AG04450 (cell line): ENCODE measurements at places on chromosomes 11 and 22.

DNA sequence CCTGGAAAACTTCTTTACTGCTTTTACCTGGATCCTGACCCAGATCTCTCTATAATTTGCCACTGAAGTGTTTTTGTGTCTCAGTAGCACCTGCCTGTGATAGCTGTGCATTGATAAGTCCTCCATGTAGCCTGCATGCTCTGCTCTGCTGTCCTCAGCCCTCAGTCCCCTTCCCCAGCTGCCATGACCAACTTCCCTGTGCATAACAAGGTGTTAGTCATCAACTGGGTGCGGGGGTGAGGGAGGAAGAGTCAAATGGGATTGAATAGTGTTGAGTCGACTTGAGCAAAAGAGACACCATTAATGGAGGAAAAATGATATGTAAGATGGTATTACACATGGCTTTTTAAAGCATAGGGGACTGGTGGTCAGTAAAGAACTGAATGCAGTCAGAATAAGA, 92.2 kb upstream of the PLET1 start:
- no peak for DNase-seq

- DNase-seq: no peak
Measured at GRCh38 chr11:121291896-121292494, 576 bp upstream of the SC5D start.

DNA sequence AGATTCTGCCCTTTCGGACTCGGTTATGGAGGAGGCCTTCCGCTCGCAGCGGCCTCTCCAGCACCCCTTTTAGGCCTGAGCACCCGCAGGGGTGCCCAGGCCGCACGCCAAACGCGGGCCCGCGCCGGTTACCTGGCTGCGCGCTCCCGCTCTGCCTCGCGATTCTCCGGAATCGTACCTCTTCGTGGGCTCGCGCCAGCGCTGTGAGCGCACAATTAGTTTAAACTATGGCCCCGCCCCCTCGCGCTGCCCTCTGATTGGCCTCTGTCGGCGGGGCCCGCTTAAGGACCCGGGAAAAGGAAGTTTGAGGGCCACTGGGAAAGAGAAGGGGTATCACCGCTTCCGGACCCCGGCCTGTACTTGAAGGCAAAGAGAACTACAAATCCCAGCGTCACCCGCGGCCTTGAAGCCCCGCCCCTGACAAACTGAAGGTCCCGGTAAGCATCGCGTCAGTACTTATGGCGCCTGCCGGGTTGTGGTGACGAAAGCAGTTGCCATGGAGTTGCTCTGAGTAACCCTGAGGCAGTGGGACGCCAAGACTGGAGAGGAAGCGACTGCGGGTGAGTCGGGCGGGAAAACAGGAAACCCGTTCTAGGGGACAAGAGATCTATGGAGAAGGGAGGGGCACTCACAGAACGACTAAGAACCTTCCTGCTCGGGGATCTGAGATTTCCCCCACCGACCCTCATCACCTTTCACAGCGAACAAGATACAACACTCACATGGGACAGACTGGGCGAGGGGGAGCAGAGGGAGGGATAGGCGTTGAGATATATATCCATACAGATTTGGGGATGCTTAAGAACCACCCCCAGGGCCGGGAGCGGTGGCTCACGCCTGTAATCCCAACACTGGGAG, at the start of the genes LRRC51 and NUMA1:
LRRC51 (plus strand) TSS at position 525 of the 858 bp plus-strand sequence. CDS start 8,234 bp downstream, outside the sequence.
NUMA1 (minus strand) TSS at position 217 of the 858 bp plus-strand sequence. CDS start 44,599 bp downstream, outside the sequence.
- DNase-seq: peak; percentile 100

GRCh38 chr11:126969865-126970479, 30.6 kb downstream of the KIRREL3 start:
- no peak for DNase-seq

- no peak for DNase-seq
Measured at GRCh38 chr11:114044042-114044871, 15.3 kb upstream of the ZBTB16 start.

GRCh38 chr11:29328961-29329441, 687.8 kb downstream of the KCNA4 start:
- peak; percentile 70 for DNase-seq

DNA sequence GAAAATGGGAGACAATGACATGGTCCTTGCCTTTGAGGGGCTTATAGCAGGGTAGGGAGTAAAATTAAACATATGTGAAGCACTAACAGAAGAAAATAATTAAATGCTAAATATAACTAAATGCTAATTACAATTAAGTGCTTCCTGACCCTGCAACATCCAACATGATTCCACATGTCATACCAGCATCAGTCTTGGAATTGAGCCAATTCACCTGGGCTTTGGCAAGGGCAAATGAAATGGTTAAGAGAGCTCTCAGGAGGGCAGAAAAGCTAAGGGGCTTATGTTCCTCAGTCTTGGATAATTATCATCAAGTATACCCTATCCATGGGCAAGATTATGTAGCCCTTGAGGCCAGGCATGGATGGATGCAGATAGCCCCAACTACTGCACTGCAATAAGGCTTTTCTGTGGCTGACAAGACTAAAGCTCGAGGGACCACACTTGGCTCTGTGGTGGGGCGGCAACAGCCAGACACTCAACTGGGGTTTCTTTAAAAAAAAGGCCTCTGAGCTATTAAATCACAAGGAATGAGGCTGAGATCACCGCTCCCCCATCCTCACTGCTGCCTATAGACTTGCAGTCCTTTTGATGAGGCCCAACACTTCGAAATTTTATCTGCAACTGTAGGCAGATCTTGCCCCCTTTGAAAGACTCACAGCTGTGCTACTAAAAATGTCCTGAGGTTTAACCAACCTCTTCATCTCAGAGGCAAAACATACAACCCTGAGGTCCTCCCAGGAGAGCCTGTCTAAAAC, 39.0 kb downstream of the IL18BP start:
- no peak for DNase-seq

GRCh38 chr11:114080219-114080618, 20.7 kb downstream of the ZBTB16 start:
- DNase-seq: no peak

DNA sequence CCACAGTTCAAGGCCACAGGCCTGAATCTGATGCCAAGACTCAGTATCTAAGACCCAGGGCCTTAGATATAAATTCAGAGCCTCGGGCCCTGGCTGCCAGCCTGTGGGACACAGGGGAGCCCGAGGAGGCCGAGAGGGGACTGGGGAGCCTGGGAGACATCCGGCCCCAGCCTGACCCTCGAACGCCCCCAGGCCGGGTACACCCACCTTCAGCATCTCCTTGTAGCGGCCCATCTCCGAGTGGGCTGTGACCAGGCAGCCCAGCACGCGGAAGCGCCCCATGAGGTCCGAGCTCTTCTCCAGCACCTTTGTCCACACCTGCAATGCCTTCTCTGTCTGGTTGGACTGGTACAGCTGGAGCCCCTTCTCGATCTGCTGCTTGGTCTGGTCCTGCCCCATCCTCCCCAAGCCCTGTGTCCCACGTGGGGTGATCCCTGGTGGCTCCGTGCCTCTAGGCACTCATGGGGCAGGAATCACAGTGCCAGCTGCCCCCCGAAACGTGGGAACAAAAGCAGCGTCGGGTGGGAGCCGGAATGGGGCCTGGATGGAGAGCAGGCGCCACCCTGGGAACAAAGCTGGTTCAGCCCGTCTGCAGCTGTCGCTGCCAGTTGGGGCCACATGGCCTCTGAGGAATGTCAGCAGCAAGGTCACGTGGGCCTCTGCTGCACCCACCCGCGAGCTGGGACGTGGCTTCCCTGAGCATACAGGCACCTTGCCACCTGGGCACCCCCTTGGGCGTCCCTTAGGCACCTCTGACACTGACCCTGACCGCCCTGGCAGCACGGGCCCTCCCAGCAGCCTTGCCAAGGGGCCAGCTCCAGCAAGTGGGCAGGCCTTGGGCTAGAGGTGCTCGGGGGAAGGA, at the start of gene RAPSN:
RAPSN (minus strand) TSS at position 571 of the 862 bp plus-strand sequence; CDS start at position 399, 172 bp downstream.
- DNase-seq: no peak

DNA sequence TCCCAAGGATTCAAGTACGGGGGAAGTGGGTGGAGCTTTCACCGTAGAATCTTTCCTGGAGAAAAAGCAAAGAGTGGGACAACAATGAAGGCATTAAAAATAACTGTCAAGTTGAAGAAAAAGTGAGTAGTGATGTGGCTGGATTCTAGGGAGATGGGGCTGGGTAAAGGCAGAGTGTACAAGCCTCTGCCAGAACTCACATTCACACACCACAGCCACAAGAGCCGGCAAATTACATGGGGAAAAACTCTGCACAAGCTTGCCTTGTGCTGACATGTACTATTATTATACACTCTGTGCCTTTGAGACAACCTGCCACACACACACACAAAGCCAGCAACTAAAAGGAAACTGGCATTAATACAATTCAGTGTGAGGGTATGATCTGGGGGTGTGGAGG, 182.6 kb downstream of the LARGE1 start:
- no peak for DNase-seq

- DNase-seq: no peak
Measured at GRCh38 chr11:101264306-101264705, 134.7 kb upstream of the PGR start.

GRCh38 chr11:102111787-102112508, 1.7 kb downstream of the YAP1 start:
- DNase-seq: no peak

GRCh38 chr22:38230916-38231315, 29.1 kb downstream of the MAFF start:
- DNase-seq: no peak

GRCh38 chr11:19513253-19513652, 199.4 kb upstream of the NAV2 start:
- no peak for DNase-seq

DNA sequence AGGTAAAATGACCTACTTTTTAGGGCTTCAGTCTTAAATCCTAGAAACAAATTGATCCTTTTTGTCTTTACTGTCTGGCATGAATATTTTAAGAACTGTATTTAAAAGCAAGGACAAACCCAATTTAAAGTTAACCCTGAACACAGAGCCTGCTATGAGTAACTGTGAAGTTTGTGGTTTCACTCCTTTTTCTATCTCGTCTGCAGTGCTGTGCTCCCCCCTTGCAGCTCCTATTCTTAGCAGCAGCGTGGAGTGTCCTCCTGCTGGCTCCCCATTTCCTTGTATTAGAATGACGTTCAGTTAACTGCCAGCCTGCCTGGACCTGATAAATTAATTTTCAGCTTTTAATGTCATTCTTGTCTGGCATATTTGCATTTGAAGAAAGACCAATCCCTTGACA, 40.0 kb upstream of the LRRC4C start:
- DNase-seq: no peak

- DNase-seq: peak; percentile 70
Measured at GRCh38 chr11:74398244-74399159, at the start of gene PGM2L1. Gene PGM2L1, minus strand, starts transcription at chr11:74398433. Its CDS starts 272 bp downstream, at chr11:74398161.

- no peak for DNase-seq
Measured at GRCh38 chr11:72721689-72722049, 30.5 kb downstream of the ARAP1 start.

DNA sequence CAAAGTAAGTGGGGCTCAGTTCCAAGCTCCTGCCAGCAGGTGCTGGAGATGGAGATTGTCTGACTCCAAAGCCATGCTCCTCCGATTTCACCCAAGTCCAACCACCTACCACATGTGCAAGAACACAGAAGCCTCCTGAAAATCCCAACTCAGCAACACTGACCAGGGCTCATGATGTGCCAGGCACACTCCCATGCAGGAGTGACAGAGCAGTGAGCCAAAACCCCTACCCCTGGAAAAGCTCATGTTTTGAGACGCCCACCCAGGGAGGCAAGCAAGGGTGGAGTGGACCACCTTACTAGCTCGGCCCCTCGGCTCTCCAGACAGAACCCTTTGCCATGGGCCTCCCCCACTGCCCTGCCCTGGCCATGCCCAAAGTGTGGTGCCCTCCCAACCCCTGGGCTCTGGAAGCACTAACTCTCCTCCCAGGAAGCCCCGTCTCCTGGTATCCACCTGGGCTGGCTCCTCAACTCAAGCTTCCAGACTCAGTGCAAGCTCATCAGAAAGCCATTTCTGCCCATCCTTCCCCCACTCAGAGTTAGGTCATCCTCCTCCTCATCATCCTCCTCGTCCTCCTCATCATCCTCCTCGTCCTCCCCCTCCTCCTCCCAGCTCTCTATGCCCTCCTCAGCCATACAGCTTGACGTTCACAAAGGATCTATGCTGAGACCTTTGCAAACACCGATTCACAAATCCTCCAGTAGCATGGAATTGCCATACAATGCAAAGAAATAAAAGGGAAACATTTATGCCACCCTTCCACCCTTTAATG, 154.9 kb downstream of the MPPED1 start:
- no peak for DNase-seq

- no peak for DNase-seq
Measured at GRCh38 chr22:38310518-38311322, 6.5 kb downstream of the CSNK1E start.

GRCh38 chr11:130848361-130849214, 67.7 kb downstream of the SNX19 start:
- no peak for DNase-seq

DNA sequence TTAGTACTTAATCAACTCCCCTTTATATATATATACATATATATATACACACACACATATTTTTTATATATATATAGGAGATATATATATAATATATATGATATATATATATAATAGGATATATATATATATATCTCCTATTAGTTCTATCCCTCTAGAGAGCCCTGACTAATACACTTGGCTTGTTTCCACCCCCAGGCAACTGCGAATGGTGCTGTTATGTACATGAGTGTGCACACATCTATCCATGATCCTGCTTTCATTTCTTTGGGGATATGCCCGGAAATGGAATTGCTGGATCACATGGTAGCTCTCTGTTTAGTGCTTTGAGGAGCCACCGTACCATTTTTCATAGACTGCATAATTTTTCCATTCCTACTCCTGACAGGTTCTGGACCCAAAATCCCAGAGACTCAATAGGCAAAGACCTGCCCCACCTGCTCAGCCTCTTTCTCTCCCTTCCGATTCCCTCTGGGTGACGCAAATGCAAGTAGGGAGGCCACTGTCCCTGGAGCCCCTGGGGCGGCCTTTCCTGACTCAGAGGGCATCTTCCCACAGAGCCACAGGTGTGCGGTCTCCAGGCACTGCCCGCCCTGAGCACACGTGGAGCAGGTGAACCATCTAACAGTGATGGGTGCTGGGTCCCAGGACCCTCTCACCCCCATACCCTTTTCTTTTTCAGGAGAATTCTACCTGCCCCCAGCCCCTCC, 12.0 kb downstream of the FGF3 start:
- no peak for DNase-seq

- no peak for DNase-seq
Measured at GRCh38 chr11:67120881-67121710, 2.0 kb downstream of the KDM2A start.

- DNase-seq: no peak
Measured at GRCh38 chr22:22392131-22392530, 116.4 kb downstream of the ZNF280B start.

GRCh38 chr11:118547132-118547531, 16.1 kb downstream of the TMEM25 start:
- no peak for DNase-seq
